ENCODE measurements at places on chromosomes 1 and 21.

DNA sequence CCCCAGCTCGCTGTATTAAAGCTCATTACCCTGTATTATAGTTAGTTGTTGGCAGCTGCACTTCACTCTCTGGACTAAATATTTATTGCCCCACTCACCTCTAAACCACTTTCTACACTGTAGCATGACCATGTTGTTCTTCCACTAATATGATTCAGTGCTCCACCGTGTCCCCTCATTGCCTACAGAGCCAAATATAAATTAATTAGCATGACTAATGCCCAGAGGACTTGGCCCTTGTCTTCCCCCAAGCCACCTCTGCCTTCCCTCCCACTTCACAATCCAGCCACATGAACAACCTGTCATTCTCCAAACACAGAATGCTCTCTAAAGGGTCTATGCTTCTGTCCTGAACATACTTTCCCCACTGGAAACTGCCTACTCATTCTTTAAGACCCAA is 276.5 kb downstream of the PLPP3 start:
- no peak for DNase-seq

GRCh38 chr21:42467140-42467983 is 28.7 kb downstream of the RSPH1 start:
- DNase-seq = no peak

DNA sequence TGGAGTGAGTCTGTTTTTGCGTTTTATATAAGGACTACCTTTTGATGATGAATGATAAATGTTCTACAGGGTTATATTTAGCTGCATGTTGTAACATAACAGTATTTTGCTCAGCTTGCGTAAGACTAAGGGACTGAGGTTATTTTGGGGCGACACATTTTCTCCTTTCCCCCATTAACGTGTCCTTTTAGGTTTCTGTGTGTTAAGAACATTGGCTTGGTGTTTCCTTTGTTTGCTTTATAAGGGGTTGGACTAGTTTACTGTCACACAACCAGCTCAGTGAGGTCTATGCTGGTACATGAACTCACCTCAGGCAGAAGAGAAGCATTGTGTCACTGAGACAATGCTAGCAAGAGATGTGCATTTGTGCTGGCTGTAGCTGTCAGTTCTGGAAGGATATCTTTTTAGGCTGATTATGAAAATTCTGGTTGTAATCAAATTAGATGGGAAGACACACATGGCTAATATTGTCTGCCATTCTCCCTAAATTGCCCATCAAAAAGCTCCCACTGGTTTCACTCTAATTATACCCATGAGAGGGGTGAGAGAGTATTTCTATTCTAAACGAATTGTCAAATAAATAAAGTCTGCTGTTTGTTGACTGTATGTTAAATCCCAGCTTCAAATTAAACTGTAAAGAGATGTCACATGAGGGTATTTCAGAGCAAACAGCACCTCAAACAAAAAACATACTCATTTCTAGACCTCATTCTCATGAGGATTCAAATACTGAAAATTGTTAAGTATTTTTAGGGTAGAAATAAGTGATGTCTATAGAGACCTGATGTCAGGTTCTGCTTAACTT is 62.6 kb downstream of the CDC14A start:
- DNase-seq = no peak

GRCh38 chr1:41642922-41643821 is 158.7 kb upstream of the EDN2 start:
- DNase-seq = no peak

GRCh38 chr1:77948841-77949424 is 29.9 kb downstream of the FUBP1 start:
- peak; percentile 24 for DNase-seq

DNA sequence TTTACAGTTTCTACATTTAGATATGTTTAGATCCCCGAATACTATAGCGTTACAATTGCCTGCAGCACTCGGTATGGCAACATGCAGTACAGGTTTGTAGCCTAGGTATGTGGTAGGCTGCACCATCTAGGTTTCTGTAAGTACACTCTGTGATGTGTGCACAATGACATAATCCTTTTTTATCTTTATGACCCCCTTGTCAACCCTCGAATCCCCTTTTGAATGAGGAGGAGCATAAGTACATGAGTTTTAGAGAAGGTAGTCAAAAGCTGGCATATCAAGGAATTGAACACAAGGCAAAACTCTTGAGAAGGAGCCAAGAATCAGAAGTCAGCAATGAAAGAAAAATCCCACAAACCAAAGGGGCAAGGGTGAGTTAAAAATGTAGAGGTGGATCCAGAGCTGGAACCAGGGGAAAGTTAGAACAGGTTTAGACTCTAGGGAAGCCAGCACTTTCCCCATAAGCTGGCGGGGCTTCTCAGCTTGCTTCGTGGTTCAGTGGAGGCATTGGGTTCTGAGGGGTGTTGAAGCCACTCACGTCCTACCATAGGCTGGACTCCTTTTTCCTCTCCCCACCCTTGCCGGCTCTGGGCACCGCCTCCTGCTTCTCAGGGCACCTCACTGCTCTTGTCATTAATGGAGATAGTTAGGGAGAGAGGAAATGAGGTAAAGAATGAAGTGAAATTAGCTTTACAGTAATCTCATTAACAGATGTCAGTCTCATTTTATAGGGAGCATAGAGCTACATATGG is 31.3 kb downstream of the OLFML3 start:
- no peak for DNase-seq

DNA sequence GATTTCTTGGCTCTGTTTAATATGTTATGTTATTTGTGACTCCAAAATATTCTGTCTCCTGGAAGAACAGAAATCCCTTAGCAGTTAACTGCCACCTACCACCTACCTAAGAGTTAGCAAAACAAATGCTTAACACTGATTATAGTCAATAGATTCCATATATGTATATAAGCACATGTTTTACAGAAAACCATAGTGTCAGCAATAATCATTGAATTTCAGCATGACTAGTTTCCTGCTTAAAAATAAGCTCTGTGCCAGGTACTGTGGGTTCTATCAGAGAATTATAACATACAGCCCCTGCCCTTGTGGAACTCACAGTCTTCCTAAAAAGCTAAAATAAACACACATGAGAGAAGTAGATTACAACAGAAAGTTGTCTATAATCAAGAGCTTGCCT is 561.9 kb upstream of the CAMK1G start:
- no peak for DNase-seq

All from muscle of back (tissue), 13 donors.